Activated naive CD8-positive, alpha-beta T cell treated with anti-CD3 and anti-CD28 coated beads for 36 hours (primary cell): ENCODE measurements at places on chromosomes 7 and 10. TPM values are rescaled to one million over a fixed set of nuclear protein-coding genes. Genes with fewer than 3 reads are reported as not detected.

Gene ASNS
- total RNA-seq = 210 TPM

Gene VTI1A
- total RNA-seq = 33.7 TPM

Gene STEAP2
- total RNA-seq = not detected

Gene ELMO1
- 74.4 TPM for total RNA-seq

Gene C10orf62
- not detected for total RNA-seq

Gene FAM241B
- 9.9 TPM for total RNA-seq

Gene GRK5
- total RNA-seq = 12.8 TPM

Gene GIMAP5
- total RNA-seq = 48.2 TPM

Gene LRMDA
- total RNA-seq = not detected

Gene TMEM26
- not detected for total RNA-seq

Gene PTF1A
- total RNA-seq = not detected

Gene PNLIPRP2
- not detected for total RNA-seq

DNA sequence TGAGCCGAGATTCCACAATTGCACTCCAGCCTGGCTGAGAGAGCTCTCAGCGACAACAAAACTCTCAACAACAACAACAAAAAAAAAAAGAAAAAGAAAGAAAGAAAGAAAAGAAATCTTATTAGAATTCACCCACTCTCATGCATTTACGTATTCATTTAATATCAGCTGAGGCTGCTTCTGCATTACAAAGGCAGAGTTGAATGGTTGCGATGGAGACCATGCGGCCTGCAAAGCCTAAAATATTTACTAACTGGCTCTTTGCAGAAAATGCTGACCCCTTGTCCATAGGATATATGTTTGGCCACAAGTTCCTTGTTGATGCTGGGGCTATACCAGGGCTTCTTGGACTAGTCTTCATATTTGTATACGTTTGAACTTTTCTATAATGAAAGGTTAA is 109.4 kb downstream of the SPDYE5 start:
- DNase-seq = no peak

GRCh38 chr10:48317321-48317990 is 11.0 kb downstream of the MAPK8 start:
- no peak for DNase-seq

GRCh38 chr10:31069411-31069810 is 37.7 kb upstream of the ZNF438 start:
- DNase-seq = no peak

DNA sequence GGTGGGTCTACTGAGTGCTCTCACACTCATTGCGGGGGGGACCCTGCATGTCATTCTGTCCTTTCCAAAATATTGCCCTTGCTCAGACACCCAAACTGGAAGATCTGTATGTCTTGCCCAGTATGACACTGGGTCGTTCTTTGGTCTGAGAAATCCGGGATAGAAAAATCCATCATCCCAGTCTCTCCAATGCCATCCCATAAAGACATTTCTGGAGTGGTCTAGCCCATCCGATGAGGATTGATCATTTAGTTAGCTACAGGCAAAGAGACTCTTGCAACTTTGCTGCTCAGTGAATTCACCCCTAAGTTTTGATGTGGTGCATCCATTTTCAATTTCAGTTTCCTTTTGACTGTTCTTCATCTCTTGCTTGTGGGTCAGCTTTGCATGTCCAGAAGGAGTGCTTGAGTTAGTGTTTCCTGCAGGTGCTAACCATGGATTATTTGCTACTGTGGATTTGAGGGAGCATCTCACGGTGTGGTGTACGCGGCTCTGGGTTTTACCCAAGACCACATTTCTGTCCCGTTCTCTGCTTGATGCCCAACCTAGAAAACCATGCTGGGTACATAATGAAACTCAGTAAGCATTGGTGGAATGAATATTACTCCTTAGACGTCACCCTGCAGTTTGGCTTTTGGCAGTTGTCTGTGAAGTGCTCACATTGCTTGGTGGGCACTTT is 247.0 kb upstream of the MKI67 start:
- no peak for DNase-seq

- DNase-seq = no peak
These were observed 130.6 kb upstream of the BTBD16 start for GRCh38 chr10:122140461-122140902.

DNA sequence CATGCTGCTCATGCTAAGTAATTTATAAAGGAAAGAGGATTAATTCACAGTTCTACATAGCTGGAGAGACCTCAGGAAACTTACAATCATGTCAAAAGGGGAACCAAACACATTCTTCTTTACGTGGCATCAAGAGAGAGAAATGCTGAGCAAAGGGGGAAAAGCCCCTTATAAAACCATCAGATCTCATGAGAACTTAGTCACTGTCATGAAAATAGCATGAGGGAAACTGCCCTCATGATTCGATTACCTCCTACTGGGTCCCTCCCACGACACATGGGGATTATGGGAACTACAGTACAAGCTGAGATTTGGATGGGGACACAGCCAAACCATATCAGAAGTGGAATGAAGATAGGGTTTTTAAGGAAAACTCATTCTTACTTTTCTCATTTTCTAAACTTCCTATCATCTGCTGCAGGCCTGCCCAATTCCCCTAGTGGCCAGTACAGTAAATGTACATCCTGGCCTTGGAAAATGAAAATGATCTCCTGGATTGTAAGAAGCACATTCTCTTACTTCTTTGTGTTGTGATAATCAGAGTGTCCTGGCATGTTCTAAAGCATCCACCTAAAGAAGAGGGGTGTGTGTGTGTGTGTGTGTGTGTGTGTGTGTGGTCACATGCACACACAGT is 421.5 kb downstream of the LRMDA start:
- no peak for DNase-seq

- no peak for DNase-seq
These were observed 26.8 kb downstream of the PRPF18 start for GRCh38 chr10:13613519-13613918.

GRCh38 chr10:71547876-71548846 is 151.4 kb downstream of the CDH23 start:
- peak; percentile 15 for DNase-seq

- DNase-seq = peak; percentile 71
These were observed 19.2 kb upstream of the SMO start for GRCh38 chr7:129169171-129169671.

GRCh38 chr7:46606761-46607160 is 685.7 kb upstream of the IGFBP3 start:
- no peak for DNase-seq

GRCh38 chr7:123929107-123929506 is 4.1 kb downstream of the SPAM1 start:
- no peak for DNase-seq

- no peak for DNase-seq
These were observed 247.7 kb upstream of the ZMIZ1 start for GRCh38 chr10:78821052-78821451.

DNA sequence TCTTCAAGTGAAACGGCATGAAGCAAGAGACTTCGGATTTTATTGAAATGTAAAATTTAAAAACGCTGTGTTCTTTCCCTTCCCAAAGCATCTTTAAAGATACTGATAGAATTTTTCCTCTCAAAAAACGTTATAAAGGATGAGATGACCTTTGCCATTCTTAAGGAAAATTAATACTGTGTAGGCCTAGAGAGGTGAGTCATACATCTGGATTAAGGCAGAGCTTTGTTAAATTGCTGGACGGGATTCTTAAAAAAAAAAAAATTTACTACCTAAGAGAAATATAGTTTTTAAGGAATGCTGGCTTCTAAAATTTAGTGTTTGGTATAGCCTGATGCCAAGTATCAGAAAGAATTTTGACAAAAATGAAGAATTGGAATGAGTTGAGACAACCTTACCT is 6.3 kb upstream of the HBP1 start:
- no peak for DNase-seq

DNA sequence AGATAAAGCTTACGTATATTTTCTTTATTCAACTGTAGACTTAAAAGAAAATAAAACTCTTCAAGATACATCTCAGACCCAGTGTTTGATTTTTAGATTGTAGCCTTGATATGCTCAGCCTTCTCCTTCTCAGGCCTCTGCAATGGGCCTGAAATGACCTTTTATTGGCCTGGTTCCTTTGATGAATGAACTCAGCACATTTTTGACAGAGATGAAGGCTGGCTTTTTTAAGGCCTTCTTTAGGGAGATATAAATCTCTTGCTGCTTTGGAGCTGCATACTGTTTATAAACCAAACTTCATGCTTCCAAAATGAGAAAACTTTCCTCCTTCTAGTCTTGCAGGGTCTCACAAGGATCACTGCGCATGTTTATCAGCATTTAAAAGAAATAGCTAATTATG is 1049.8 kb downstream of the LRMDA start:
- no peak for DNase-seq

DNA sequence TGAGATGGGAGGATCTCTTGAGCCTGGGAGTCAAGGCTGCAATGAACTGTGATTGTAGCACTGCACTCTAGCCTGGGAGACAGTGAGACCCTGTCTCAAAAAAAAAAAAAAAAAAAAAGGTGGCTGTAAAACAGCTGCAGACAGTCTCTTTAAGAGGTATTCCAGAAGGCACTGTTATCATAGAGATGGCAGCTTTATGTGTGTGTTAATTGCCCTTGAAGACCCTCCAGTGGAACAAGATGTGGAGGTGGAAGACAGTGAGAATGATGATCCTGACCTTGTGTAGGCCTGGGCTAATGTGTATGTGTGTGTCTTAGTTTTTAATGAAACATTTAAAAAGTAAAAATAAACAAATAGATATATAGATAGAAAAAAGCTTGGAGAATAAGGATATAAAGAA is 66.0 kb downstream of the ZNF487 start:
- DNase-seq = no peak

DNA sequence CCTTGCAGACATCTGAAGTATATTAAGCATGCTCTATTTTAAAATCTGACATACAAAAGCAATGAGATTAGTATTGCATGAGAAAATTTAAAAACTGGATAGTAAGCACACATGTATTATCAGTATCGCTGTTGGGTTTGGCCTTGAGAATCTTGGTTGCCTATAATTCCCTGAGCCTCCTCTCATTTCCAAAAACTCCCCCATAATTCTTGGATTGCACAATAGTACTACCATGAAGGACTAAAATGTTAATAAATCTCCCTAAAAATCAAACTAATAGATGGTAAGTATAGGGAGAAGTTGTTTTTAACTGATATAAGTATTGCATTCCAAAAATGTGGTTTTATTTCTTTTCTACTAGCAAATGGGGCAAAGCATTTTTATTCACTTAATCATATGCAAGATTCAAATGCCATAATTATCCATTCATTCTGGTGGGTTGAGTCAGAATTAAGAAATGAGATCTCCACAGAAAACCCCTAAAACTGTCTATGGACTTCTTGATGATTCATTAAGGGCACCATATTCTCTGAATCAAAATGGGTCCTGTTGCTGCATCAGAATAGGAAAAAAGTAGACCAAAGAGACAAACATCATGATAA is 10.3 kb upstream of the VIM start:
- no peak for DNase-seq

DNA sequence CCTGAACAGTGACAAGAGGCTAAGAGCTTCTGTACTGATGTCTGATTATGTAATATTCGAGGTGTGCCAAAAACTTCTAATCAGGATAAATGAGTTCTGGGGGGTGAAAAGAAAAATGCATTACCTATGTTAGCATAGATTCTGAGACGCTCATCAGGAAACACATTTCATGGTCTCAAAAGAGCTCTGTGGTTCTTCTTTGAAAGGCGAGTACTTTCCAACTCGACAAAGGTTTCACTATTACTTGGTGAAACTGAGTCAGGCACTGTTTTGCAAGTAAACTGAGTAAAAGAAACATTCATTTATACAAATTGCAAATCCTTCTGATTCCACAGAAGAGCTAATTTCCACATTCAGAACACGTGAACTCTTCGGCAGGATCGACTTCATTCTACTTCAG is 523.2 kb downstream of the GATA3 start:
- no peak for DNase-seq

DNA sequence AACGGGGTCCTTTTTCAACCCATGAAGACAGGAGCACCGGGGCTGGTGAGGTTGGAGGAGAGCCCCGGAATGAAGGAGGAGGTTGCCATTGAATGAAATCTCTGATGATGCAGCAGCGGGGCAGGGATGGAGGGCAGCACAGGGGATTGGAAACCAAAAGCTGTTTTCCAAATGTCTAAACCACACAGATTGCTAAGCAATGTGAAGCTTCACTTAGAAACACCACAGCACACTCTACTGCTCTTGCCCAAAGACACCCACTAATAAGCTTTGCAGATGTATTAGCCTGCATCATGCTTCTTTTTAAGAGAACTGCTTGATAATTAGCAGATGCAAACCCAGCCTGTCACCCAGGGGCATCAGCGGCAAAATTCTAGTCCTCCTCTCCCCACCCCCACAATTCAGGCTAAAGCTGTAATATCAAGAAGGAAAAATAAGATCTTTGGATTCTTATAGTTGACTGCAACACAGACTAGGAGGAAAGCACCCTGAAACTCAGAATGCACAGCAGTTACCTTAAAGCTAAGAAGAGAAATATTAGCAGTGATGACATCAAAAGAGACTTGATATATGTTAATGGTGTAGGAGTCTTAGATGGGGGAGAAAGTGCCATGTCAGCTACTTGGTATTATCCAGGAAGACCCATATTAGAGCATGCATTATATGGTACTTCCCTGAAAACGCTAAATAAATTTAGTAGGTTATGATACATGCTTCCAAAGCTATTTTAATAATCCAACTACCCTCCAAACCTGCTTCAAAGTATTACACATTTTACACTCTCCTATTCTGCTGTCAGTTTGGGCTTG is 666.7 kb downstream of the KCNMA1 start:
- DNase-seq = no peak

GRCh38 chr10:107728807-107729206 is 564.3 kb upstream of the SORCS1 start:
- no peak for DNase-seq

- DNase-seq = no peak
These were observed 8.0 kb downstream of the CDHR1 start for GRCh38 chr10:84202349-84202748.
